Activated B cell treated with CpG ODN at 0.5 μM for 24 hours (primary cell): ENCODE measurements at places on chromosomes 5 and 9.

GRCh38 chr9:79447308-79447605 lies 124.5 kb upstream of the TLE4 start:
- H3K27ac ChIP-seq = no peak overlapping the region
- no peak for DNase-seq
- no peaks in the 10 kb centered on the region for H3K4me1 ChIP-seq
- no peak overlapping the region for H3K4me3 ChIP-seq

DNA sequence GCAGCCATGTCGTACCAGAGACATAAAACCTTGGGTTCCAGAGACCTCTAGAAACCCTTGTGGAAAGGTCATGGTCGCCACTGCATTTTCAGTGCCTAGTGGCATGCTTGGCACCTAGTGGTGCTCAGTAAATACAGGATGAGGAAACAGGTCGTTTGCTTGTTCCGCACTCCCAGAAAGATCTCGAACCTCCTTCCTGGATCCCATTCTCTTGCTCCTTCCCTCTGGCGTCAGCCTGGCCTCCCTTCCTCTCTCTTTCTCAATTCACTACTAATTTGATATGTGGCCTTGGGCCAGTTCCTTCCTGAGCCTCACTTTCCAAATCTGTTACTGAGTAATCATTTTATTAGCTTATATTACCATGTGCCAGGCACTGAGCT lies 4.4 kb downstream of the NDST1 start:
- no peak for DNase-seq
- H3K27me3 ChIP-seq = no peaks in the 10 kb centered on the region
- H3K4me3 ChIP-seq = no peak overlapping the region
- peaks cover 1% of the 10 kb centered on the region for H3K4me1 ChIP-seq
- H3K27ac ChIP-seq = no peak overlapping the region

GRCh38 chr5:105259581-105260217 lies 1697.1 kb upstream of the NUDT12 start:
- H3K4me3 ChIP-seq = no peak overlapping the region
- H3K27me3 ChIP-seq = no peaks in the 10 kb centered on the region
- H3K36me3 ChIP-seq = no peaks in the 10 kb centered on the region
- no peak for DNase-seq
- H3K27ac ChIP-seq = no peak overlapping the region

- no peaks in the 10 kb centered on the region for H3K36me3 ChIP-seq
- no peaks in the 10 kb centered on the region for H3K4me1 ChIP-seq
- no peak overlapping the region for H3K27ac ChIP-seq
- H3K27me3 ChIP-seq = peaks cover 12% of the 10 kb centered on the region
- no peak for DNase-seq
- no peak overlapping the region for H3K4me3 ChIP-seq
Measured at GRCh38 chr5:140882591-140882899, 621 bp downstream of the PCDHA13 start.

- H3K27me3 ChIP-seq = no peaks in the 10 kb centered on the region
- no peak overlapping the region for H3K4me3 ChIP-seq
Measured at GRCh38 chr9:98161851-98162250, 30.6 kb downstream of the CORO2A start.

GRCh38 chr5:16740811-16741392 lies 124.1 kb upstream of the RETREG1 start:
- H3K4me3 ChIP-seq = no peak overlapping the region
- no peak for DNase-seq
- no peaks in the 10 kb centered on the region for H3K36me3 ChIP-seq
- no peak overlapping the region for H3K27ac ChIP-seq
- H3K27me3 ChIP-seq = peaks cover 16% of the 10 kb centered on the region

- H3K4me1 ChIP-seq = no peaks in the 10 kb centered on the region
- no peaks in the 10 kb centered on the region for H3K27me3 ChIP-seq
- no peaks in the 10 kb centered on the region for H3K36me3 ChIP-seq
- H3K4me3 ChIP-seq = no peak overlapping the region
Measured at GRCh38 chr5:111927191-111927590, 170.2 kb upstream of the NREP start.
